ENCODE measurements at places on chromosomes 1 and 21. TPM values are rescaled to one million over a fixed set of nuclear protein-coding genes. Genes with fewer than 3 reads are reported as not detected.

GRCh38 chr1:24442764-24443163, 27.2 kb downstream of the NIPAL3 start:
- H3K36me3 ChIP-seq: peaks cover 13% of the 10 kb centered on the region
- H3K4me3 ChIP-seq: no peak overlapping the region
- no peaks in the 10 kb centered on the region for H3K27me3 ChIP-seq
- H3K27ac ChIP-seq: peak overlapping the region; percentile 38

DNA sequence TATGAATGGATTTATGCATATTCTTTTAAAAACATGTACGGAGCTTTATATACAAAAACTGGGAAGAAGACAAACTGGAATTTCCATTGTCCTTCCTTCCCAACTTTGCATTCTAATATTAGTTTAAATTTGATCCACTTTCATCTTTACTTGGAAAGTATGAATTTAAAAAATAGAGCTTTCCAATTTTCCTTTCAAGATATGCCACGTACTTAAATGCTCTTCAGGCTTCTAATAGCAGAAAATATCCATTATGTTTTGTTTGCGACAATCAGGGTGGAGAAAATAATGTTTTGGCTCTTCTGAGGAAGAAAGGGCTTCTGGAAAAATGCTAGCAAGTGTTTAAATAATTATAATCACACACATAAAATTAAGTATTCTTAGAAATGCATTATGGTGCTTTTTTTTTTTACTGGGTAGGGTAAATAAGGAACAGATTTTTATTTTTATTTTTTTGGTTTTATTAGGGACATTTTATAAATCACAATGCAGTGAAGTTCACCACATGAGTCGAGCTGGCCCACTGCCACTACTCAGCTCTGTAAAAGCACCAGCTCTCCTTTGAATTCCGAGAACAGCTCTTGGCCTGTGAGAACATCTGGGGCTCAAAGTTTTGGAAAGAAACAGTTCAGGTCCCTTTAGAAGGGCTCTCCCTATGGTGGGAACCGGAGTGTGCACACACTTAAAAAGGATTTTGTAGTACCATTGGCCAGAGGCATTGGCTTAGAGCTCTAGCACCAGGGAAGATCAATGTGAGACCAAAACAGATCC, 287.4 kb upstream of the LYPLAL1 start:
- peak overlapping the region; percentile 10 for H3K27ac ChIP-seq
- peaks cover 11% of the 10 kb centered on the region for H3K4me1 ChIP-seq
- peak; percentile 59 for DNase-seq
- H3K4me3 ChIP-seq: no peak overlapping the region
- no peaks in the 10 kb centered on the region for H3K36me3 ChIP-seq
- no peaks in the 10 kb centered on the region for H3K27me3 ChIP-seq

The SPATA17 gene
- total RNA-seq: 1.2 TPM

The HORMAD1 gene
- not detected for total RNA-seq

The S100A7A gene
- not detected for total RNA-seq

The BSND gene
- not detected for total RNA-seq

DNA sequence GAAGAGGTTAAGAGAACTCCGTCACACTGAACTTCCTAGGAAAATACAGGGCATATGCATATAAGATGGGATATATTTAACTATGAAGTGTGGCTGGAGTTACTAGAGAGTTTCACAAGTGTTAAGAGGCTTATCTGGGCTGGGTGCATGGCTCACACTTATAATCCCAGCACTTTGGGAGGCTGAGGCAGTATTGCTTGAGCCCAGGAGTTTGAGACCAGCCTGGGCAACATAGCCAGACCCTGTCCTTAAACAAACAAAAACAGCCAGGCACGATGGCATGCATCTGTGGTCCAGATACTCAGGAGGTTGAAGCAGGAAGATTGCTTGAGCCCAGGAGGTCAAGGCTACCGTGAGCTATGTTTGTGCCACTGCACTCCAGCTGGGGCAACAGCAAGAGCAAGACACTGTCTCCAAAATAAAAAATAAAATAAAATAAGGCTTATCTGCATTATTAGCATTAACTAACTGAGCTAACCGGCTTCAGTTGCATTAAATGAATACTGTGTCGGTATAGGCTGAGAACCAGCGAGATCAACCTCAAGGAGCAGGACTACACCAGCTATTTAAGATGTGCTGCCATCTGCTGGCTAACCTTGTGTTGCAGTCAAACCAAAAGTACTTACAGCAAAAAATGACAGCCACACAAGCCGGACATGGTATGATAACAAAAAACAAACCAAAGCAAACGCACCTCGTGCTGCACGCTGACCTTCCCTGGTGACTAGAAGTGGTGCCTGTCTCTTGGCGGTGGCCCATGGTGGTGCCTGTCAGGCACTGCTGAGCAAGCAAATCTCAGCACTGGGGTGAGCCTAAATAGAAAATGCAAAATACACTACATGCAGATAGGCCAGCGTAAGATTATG, 19.7 kb upstream of the RBBP5 start:
- peak overlapping the region; percentile 33 for H3K27ac ChIP-seq
- H3K27me3 ChIP-seq: no peaks in the 10 kb centered on the region
- peak; percentile 57 for DNase-seq
- H3K4me1 ChIP-seq: peaks cover 21% of the 10 kb centered on the region

- no peaks in the 10 kb centered on the region for H3K36me3 ChIP-seq
- no peaks in the 10 kb centered on the region for H3K27me3 ChIP-seq
- peaks cover 35% of the 10 kb centered on the region for H3K4me1 ChIP-seq
- H3K27ac ChIP-seq: peak overlapping the region; percentile 74
- DNase-seq: no peak
Measured at GRCh38 chr1:17874231-17874630, 119.1 kb downstream of the ACTL8 start.

- H3K4me3 ChIP-seq: no peak overlapping the region
- no peak for DNase-seq
- H3K27me3 ChIP-seq: peaks cover 22% of the 10 kb centered on the region
- no peak overlapping the region for H3K27ac ChIP-seq
- H3K36me3 ChIP-seq: no peaks in the 10 kb centered on the region
Measured at GRCh38 chr1:30748098-30748698, 9.4 kb downstream of the LAPTM5 start.

GRCh38 chr1:60173729-60174505, 100.3 kb upstream of the C1orf87 start:
- H3K27me3 ChIP-seq: no peaks in the 10 kb centered on the region
- no peak overlapping the region for H3K27ac ChIP-seq
- DNase-seq: no peak
- H3K4me1 ChIP-seq: no peaks in the 10 kb centered on the region
- H3K4me3 ChIP-seq: no peak overlapping the region
- H3K36me3 ChIP-seq: no peaks in the 10 kb centered on the region

DNA sequence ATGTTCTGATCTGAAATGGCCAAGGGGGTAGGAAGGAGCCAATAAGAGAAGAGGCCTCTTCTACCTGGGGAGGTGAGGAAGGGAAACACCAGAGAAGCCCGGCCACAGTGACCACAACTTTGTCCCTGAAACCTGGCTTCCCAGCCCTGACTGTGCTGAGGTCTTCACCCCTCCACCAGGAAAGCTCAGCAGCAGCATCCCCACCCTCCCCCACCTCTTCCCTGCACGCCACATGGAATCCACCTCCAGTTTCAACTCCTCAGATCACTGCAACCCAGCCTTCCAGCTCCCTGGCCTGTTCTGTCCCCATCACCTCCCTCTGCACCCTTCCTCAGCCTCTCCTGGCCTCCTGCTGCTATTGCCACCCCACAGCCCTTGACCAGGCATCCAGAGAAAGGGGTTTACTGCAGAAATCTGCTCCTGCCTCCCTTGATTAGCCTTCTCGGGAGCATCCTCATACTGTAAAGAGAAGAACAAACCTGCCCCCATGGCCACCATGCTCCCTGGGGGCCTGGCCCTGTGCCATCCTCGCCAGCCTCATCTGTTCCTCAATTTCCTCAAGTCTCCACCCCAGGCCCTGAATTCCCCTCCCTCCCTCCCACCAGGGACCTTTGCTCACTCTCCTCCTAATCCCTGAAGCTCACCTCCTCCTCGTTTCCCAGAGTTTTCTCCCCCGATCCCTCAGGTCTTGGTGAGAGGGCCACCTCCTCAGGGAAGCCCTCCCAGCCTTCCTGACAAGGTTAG, 450.9 kb downstream of the MATN1 start:
- no peak for DNase-seq
- H3K4me1 ChIP-seq: no peaks in the 10 kb centered on the region
- no peaks in the 10 kb centered on the region for H3K36me3 ChIP-seq
- H3K27ac ChIP-seq: no peak overlapping the region

GRCh38 chr1:218683242-218683641, 338.1 kb downstream of the TGFB2 start:
- H3K4me1 ChIP-seq: no peaks in the 10 kb centered on the region
- no peak overlapping the region for H3K27ac ChIP-seq
- H3K4me3 ChIP-seq: no peak overlapping the region
- DNase-seq: no peak
- H3K27me3 ChIP-seq: no peaks in the 10 kb centered on the region

GRCh38 chr1:245375789-245376460, 221.1 kb downstream of the KIF26B start:
- no peak overlapping the region for H3K27ac ChIP-seq
- H3K27me3 ChIP-seq: peaks cover 5% of the 10 kb centered on the region
- H3K4me3 ChIP-seq: no peak overlapping the region
- no peak for DNase-seq
- H3K4me1 ChIP-seq: peaks cover 6% of the 10 kb centered on the region
- no peaks in the 10 kb centered on the region for H3K36me3 ChIP-seq

- DNase-seq: no peak
- peaks cover 20% of the 10 kb centered on the region for H3K4me1 ChIP-seq
- peaks cover 66% of the 10 kb centered on the region for H3K27me3 ChIP-seq
- H3K4me3 ChIP-seq: no peak overlapping the region
Measured at GRCh38 chr1:53377438-53377841, 49.6 kb upstream of the LRP8 start.

GRCh38 chr1:182719553-182719952, 35.2 kb upstream of the RGS8 start:
- H3K27ac ChIP-seq: no peak overlapping the region
- H3K4me1 ChIP-seq: no peaks in the 10 kb centered on the region
- DNase-seq: no peak
- no peaks in the 10 kb centered on the region for H3K27me3 ChIP-seq
- no peaks in the 10 kb centered on the region for H3K36me3 ChIP-seq
- no peak overlapping the region for H3K4me3 ChIP-seq

The RUNX1 gene
- total RNA-seq: 1.5 TPM

DNA sequence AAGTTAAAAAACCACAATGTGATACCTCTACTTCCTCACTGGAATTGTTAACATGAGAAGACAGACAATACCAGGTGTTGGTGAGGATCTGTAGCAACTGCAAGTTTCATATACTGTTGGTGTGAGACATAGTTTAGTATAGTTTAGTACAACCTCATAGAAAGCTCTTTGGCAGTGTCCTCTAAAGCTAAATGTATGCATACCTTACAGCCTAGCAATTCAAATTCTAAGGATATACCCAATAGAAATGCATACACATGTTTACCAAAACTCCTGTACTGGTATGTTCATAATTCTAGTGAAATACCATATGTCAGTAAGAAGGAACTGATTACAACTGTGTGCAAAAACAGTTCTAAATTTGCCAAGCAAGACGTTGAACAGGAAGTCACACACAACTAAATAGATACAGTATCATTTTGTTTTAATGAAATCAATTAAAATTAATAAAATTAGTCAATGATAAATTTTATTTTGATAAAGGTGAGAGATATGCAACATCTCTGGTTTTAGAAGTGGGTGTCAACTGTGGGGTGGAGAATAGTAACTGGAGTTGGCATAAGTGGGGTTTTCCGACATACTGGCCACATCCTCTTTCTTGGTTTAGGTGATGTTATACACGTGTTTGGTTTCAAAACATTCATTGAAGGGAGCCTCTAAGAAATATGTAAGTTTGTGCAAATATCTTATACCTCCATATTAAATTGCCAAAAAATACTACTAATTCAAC, 450.7 kb downstream of the PTPRC start:
- H3K4me1 ChIP-seq: no peaks in the 10 kb centered on the region
- H3K4me3 ChIP-seq: no peak overlapping the region
- DNase-seq: no peak
- no peak overlapping the region for H3K27ac ChIP-seq
- H3K27me3 ChIP-seq: no peaks in the 10 kb centered on the region

The SYT14 gene
- not detected for total RNA-seq

DNA sequence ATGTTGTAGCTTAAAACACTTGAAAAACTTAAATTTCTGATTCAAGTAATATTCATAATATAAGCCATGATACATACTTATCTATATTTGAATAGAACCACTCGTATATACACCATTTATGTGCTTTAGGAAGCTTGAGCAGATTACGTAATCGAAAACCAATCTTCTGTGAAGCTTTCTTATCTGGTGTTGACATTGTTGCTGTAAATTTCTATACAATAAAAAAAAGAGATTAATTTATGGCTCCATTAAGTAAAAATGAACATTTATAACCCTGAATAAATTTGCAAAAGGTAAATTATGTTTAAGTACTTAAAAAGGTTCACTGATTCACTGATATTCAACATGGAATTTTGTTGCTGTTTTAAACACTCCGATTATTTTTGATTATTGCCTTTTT, 21.4 kb downstream of the LIN9 start:
- H3K36me3 ChIP-seq: peaks cover 56% of the 10 kb centered on the region
- H3K4me3 ChIP-seq: no peak overlapping the region
- DNase-seq: no peak
- H3K27ac ChIP-seq: no peak overlapping the region
- no peaks in the 10 kb centered on the region for H3K27me3 ChIP-seq

DNA sequence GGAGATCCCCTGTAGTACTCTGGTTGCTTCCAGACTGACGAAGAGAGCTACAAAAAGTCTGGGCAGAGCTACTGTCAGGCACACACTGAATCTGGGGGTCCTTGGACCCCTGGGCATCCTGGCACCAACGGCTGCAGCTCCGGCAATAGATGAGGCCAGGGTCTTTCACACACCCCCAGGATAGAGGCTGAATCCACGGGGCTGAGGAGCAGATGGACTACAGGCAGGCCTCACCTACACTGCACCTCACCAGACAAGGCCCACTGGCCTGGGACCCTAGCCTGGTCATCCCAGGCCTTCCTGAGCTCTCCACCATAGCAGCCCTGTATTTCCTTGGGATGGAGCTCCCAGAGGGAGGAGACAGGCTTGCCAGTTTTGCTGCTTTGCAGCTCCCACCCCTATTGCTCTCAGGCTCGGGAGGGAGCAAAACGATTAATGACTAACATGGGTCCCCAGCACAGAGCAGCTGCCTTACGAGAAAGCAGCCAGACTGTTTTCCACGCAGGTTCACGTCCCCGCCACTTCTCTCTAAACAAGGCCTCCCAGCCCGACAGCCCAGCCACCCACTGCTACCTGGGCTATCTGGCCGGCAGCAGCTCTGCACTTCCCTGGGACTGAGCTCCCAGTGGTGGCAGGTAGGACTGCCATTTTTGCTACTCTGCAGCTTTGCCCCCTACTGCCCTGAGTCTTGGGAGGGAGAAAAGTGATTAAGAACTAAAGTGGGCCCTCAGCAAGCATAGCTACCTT, 1022.5 kb upstream of the ADGRL2 start:
- no peak for DNase-seq
- H3K27ac ChIP-seq: no peak overlapping the region
- H3K4me3 ChIP-seq: no peak overlapping the region
- H3K4me1 ChIP-seq: no peaks in the 10 kb centered on the region

The COL8A2 gene
- 1.2 TPM for total RNA-seq

The KCTD3 gene
- total RNA-seq: 11.2 TPM
